ENCODE measurements at places on chromosomes 2 and 18. TPM values are rescaled to one million over a fixed set of nuclear protein-coding genes. Genes with fewer than 3 reads are reported as not detected.
A peak's percentile ranks its signal among the peaks of the same experiment; 100 is the strongest.

- peaks cover 27% of the 10 kb centered on the region for H3K36me3 ChIP-seq
- no peak for DNase-seq
- H3K4me3 ChIP-seq, result no peak overlapping the region
- H3K27ac ChIP-seq, result no peak overlapping the region
- H3K4me1 ChIP-seq, result peaks cover 4% of the 10 kb centered on the region
- no peaks in the 10 kb centered on the region for H3K27me3 ChIP-seq
Observed at GRCh38 chr2:207825978-207826377, 56.3 kb upstream of the FZD5 start.

DNA sequence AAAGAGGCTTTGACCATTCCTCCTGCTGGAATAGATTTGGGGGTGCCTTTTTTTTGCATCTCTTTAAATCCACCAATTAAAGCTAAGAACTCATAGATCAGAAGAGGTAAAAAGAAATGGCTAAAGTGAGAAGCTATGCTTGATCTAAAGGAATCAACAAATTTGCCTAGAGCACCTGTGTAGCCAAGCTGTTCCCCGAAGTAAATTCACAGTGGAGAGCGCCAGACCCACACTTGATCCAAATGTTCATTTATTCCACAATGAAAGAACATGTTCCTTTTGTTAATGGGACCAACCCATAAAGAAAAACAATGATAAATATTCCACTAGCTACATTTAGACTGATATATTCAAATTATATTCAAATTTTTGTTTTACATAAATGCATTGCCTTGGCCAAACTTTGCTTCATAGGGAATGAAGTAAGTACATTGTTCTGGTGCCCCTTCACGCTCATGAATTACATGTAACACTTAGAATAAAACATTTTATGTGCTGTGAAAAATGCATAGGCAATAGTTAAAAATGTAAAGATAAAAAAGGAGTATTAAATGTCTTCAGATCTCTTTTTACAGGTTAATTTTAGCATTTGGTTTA, 167.4 kb downstream of the PKP4 start:
- no peak overlapping the region for H3K27ac ChIP-seq
- H3K4me1 ChIP-seq, result no peaks in the 10 kb centered on the region
- H3K36me3 ChIP-seq, result peaks cover 8% of the 10 kb centered on the region

GRCh38 chr2:110780461-110780860, 48.1 kb downstream of the ACOXL start:
- no peaks in the 10 kb centered on the region for H3K4me1 ChIP-seq
- no peaks in the 10 kb centered on the region for H3K36me3 ChIP-seq
- H3K27ac ChIP-seq, result no peak overlapping the region
- DNase-seq, result no peak
- H3K27me3 ChIP-seq, result peaks cover 2% of the 10 kb centered on the region

DNA sequence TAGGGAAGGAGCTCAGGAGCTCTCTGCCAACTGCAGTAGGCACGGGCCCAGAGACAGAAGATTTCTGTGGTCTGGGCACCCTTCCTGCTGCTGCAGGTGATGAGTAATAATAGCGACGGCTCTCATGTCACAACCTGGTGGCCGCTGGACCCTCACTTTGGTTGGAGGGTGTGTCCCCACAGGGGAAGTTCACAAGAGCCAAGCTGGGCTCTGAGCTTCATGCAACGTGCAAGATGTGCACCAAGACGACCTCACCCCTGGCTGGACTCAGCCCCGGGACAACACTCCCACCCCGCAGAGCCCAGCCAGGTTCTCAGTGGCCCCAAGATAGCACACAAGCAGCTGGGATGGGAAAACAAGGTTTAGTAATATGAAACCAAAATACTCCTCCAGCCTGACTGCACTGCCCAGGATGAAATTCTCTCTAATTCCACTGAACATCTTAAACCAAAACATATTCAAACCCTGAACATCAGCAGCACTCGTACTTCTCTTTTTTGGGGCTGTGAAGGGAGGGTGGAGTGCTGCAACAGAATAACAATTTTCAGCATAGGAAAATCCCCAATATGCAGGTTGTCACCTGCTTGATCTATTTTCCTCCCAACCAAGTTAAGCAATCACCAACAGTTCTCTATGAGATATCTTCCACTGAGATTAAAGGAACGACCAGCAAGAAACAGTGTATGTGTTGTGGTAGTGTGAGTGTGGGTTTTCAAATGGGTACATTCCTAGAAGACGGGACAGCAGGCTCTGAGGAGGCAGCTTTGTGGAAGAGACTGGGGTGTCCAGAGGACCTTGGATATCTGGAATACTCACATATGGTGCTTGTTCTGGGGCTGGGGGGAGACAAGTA, 26.5 kb downstream of the BCL2 start:
- peak overlapping the region; percentile 44 for H3K27ac ChIP-seq
- peaks cover 54% of the 10 kb centered on the region for H3K4me1 ChIP-seq
- no peak for DNase-seq
- no peaks in the 10 kb centered on the region for H3K27me3 ChIP-seq
- H3K4me3 ChIP-seq, result peak overlapping the region; percentile 53
- peaks cover 15% of the 10 kb centered on the region for H3K36me3 ChIP-seq

- H3K36me3 ChIP-seq, result peaks cover 4% of the 10 kb centered on the region
- H3K27ac ChIP-seq, result no peak overlapping the region
- no peak overlapping the region for H3K4me3 ChIP-seq
- no peak for DNase-seq
- H3K4me1 ChIP-seq, result no peaks in the 10 kb centered on the region
- no peaks in the 10 kb centered on the region for H3K27me3 ChIP-seq
Observed at GRCh38 chr2:237141571-237142051, 55.9 kb downstream of the COPS8 start.

GRCh38 chr2:60394463-60394862, 159.0 kb downstream of the BCL11A start:
- no peak overlapping the region for H3K27ac ChIP-seq
- DNase-seq, result no peak
- no peaks in the 10 kb centered on the region for H3K36me3 ChIP-seq
- H3K27me3 ChIP-seq, result no peaks in the 10 kb centered on the region

DNA sequence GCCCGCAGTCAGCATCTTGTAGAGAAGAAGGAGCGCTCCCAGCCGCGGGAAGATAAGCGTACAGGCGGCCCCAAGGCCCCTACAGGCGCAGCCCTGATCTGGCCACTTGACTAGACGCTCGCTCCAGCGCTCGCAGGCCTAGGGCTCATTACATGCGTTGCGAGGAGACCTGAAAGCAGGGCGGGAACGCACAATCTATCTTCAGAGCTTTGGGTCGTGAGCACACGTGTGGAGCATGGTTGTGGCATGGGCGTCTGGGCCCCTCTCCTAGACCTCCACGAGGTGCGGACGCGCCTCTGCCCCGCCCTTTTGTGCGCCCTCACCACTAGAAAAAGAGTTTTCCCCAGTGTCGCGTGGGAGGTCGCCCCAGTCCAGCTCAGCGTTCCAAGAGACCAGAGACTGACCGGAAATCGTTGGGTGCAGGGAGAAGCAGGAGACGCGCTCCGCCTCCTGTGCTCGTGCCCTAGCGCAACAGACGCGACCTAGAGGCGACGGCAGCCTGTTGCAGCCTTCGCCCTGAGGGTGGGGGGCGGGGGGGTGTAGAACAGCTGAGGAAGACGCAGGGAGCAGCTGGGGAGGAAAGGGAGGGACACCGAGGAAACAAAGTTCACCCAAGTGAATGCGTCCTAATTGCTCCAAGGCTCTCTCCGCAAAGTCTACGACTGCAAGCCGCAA, 12.6 kb downstream of the NR4A2 start:
- H3K4me3 ChIP-seq, result peak overlapping the region; percentile 84
- H3K27ac ChIP-seq, result no peak overlapping the region
- no peaks in the 10 kb centered on the region for H3K36me3 ChIP-seq
- DNase-seq, result peak; percentile 7
- peaks cover 46% of the 10 kb centered on the region for H3K27me3 ChIP-seq

- H3K27me3 ChIP-seq, result peaks cover 2% of the 10 kb centered on the region
- no peak overlapping the region for H3K4me3 ChIP-seq
- H3K36me3 ChIP-seq, result no peaks in the 10 kb centered on the region
- peaks cover 6% of the 10 kb centered on the region for H3K4me1 ChIP-seq
- no peak overlapping the region for H3K27ac ChIP-seq
Observed at GRCh38 chr2:30136764-30137444, 9.9 kb upstream of the YPEL5 start.

- no peaks in the 10 kb centered on the region for H3K4me1 ChIP-seq
- no peak overlapping the region for H3K4me3 ChIP-seq
- peaks cover 27% of the 10 kb centered on the region for H3K36me3 ChIP-seq
Observed at GRCh38 chr2:36486521-36487044, 111.4 kb downstream of the FEZ2 start.

- H3K36me3 ChIP-seq, result peaks cover 23% of the 10 kb centered on the region
- DNase-seq, result no peak
- H3K27ac ChIP-seq, result no peak overlapping the region
- peaks cover 5% of the 10 kb centered on the region for H3K27me3 ChIP-seq
- H3K4me1 ChIP-seq, result peaks cover 2% of the 10 kb centered on the region
- no peak overlapping the region for H3K4me3 ChIP-seq
Observed at GRCh38 chr2:65316072-65316471, 88.4 kb downstream of the ACTR2 start.

- no peaks in the 10 kb centered on the region for H3K36me3 ChIP-seq
- DNase-seq, result no peak
- no peak overlapping the region for H3K4me3 ChIP-seq
- H3K4me1 ChIP-seq, result peaks cover 6% of the 10 kb centered on the region
- H3K27me3 ChIP-seq, result no peaks in the 10 kb centered on the region
Observed at GRCh38 chr18:42100911-42101310, 145.9 kb downstream of the PIK3C3 start.

DNA sequence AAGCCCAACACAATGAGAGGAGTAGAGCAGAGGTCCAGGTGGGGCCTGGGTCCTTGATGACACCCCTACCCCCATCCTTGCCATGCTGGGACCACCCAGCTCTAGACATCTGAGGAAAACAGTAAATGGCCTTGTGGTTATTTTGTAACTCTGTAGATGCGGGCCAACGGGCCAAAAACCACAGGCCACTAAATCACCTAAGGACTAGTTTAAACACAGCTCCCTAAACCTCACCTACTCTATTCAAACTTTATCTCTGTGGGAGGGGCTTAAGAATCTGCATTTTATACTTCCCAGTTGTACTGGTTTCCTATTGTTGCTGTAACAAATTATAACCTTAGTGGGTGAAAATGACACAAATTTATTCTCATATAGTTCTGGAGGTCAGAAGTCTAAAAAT, 19.0 kb upstream of the SERTAD2 start:
- DNase-seq, result no peak
- H3K27ac ChIP-seq, result no peak overlapping the region
- peaks cover 4% of the 10 kb centered on the region for H3K4me1 ChIP-seq
- no peaks in the 10 kb centered on the region for H3K36me3 ChIP-seq
- peaks cover 1% of the 10 kb centered on the region for H3K27me3 ChIP-seq

- peaks cover 2% of the 10 kb centered on the region for H3K27me3 ChIP-seq
- no peak overlapping the region for H3K27ac ChIP-seq
- H3K4me3 ChIP-seq, result no peak overlapping the region
- no peaks in the 10 kb centered on the region for H3K36me3 ChIP-seq
- H3K4me1 ChIP-seq, result peaks cover 14% of the 10 kb centered on the region
Observed at GRCh38 chr2:238601433-238602222, 174.9 kb downstream of the ASB1 start.

DPP4 gene
- 4.3 TPM for polyA plus RNA-seq

CTAGE1 gene
- polyA plus RNA-seq, result not detected

SERPINB11 gene
- not detected for polyA plus RNA-seq
